CD4-positive, alpha-beta T cell treated with Interleukin-4 for 1 hour (primary cell): ENCODE measurements at places on chromosomes 11 and 22.

DNA sequence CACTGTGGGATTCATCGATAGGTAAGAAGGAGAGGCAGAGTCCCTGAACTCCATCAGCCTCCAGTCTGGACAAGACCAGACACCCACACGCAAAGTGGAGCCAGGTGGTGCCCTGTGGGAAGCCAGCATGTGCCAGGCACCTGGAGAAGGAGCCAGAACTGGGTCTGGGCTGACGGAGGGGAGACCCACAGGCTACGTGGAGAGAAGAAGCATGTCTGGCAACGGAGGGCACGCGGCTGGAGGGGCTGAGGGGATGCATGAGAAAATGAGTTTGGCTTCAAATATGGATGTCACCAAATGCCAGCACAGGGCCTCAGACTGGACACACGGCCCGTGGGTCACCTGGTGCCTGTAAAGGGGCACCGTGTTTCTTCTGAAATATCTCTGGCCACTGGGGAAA is 55.7 kb downstream of the LINC01488 start:
- DNase-seq: no peak

GRCh38 chr11:69217276-69218105 is 61.8 kb downstream of the SMIM38 start:
- DNase-seq: no peak

- no peak for DNase-seq
These were observed 4.6 kb downstream of the ASCC2 start for GRCh38 chr22:29833392-29833965.

DNA sequence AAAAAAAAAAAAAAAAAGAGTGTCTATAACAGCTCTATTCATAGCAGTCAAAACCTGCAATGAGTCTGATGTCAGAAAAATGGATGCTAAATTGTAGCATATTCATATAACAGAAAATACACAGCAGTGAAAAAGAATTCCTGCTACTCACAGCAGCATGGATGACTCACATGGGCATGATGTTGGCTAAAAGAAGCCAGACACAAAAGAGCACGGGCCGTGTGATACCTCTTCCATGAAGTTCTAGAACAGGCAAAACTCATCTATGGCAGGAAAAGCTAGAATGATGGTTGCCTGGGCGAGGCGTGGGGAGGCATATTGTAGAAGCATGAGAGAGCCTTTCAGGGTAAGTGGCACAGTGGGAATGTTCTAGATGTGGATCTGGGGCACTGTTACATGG is 18.9 kb downstream of the PLAAT3 start:
- DNase-seq: no peak

GRCh38 chr11:6962141-6962540 is 35.9 kb downstream of the ZNF215 start:
- DNase-seq: no peak

DNA sequence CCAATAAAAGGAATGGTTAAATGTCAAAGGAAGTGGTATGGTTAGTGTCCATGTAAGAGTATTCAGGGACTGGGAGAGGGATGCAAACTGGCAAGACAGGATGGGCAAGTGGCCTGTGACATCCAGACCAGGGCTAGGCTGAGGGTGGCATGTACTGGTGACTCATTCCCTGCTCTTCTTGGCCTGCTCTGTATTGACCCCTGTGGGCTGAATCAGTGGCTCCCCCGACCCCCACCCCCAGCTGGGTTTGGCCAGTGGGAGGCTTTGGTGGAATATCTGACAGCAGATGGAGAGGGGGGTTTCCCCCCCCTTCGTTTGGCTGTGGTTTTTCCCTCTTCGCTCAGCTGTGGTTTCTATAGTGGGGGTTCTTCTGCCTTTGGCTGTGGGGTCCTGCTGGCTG is 87.7 kb downstream of the CSNK2A3 start:
- no peak for DNase-seq
